G401 (cell line): ENCODE measurements at places on chromosomes 6 and 20.
A peak's percentile ranks its signal among the peaks of the same experiment; 100 is the strongest.

DNA sequence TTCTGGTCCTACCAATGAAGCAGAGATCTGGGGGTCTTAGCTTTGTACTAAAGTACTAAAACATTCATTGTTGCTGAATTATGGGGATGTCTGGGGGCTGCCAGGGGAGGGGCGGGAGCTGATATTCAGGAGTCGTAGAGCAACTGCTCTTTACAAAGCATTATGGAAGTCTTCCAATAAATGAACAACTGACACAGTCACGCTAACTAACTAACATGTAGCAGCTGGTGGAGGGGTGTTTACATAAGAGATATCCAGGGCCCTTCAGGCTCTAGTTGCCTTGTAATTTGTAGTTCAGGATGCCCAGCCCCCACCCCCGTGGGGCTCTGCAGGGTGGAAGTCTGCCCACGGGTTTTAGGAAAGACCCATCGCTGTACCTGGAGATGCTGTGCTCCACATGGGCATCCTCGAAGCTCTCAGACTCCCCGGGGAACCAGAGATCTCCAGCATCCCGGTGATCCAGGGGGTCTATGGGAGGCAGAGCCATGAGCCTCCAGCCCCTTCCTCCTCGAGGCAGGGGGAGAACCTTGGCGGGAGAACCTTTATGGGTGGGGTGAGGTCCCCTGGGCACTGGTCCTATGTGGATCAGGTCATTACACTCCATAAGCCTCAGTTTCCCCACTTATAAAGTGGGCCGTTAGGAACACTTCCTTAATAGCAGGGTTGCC is 3.4 kb downstream of the TREM2 start:
- no peak for DNase-seq

DNA sequence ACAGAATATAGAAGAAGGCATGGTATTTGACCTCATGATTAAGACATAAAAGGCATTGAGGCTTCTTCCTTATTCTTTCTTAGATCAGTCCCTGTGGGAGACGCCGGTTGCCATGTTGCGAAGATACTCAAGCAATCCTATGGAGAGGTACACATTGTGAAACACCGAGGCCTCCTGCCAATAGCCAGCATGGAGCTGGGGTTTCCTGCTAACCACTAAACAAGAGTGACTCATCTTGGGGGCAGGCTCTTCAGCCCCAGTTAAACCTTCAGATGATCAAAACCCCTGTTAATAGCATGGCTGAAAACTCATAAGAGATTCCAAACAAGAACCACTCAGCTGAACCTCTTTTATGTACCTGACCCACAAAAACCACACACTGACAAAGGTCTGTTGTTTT is 478.8 kb downstream of the CD83 start:
- no peak for DNase-seq

DNA sequence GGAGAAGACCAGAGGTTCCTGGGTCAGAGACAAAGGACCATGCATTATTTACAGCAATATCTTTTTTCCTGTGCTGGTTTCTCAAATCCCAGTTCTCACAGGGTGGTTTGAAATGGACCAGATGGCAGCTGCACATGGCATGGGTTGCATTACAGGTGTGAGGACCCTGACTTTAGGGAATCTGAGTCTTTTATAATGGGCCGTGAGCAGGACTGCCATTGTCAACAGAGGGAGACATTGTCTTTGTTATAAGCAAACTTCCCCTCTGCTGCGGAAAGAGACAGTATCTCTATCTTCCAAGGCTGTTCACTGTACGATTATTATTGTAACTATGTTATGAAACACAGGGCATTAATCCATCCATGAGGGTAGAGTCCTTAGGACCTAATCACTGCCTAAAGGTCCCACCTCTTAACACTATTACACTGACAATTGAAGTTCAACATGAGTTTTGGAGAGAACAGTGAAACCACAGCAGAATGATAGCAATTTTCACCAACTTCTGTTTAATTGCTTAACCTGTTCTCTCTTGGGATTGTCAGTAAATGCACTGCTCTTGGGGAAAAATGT is 156.1 kb upstream of the AGPAT4 start:
- no peak for DNase-seq

DNA sequence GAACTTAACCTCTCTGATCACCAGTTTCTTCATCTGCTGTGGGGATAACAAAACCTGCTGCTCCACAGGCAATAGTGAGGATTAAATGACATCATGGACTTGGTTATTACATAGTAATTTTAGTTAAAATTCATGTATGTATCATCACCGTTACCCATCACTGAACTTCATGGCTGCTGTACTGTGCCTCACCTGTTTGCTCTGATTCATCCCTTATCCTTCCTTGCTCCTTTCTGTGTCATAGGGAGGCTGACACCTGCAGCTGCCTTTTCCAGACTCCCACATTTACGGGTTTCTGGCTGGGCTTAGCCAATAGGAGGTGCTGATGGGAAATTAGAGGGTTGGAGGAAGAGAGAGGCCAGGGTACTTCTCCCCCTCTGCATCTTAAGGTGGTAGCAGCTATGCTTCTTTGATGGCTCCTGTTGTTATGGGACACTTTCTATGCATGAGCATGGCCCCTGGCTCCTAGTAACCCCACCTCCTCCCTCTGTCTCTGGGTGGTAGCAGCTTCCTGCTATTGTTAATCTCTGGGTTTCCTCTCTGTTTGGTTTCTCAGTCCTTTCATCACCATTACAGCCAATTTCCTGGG is 332.1 kb downstream of the DHX35 start:
- DNase-seq: no peak

DNA sequence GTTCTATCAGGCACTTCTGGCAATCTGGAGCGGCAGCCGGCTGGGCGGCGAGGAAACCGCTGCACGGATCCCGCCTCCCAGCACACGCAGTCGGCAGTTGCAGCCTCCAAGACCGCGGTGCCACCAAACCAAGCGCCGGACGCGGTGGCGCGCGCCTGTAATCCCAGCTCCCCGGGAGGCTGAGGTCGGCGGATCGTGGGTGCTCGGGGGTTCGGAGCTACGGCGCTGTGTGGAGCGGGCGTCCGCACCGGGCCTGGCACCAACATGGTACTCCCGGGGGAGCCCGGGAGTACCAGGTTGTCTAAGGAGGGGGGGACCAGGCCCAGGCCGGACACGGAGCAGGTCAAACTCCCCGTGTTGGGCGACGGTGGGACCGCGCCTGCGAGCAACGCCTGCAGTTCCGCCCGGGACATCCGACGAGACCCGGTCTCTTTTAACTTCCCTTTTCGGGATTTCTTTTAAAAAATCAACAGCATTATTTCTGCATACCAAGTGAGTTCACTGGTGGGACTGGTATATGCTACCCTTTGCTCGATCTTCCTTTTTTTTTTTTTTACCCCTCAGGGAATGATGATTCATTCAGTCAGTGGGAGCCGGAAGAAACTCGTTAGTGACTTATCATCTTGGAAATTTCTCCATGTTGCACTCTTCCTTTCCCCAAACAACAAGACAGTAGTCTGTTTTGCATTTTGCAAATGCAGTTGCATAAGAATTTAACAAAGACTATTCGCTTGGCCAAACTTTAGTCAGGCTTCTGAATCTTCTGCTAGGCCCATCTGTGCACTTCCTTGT is 27.6 kb downstream of the ZNF311 start:
- no peak for DNase-seq

DNA sequence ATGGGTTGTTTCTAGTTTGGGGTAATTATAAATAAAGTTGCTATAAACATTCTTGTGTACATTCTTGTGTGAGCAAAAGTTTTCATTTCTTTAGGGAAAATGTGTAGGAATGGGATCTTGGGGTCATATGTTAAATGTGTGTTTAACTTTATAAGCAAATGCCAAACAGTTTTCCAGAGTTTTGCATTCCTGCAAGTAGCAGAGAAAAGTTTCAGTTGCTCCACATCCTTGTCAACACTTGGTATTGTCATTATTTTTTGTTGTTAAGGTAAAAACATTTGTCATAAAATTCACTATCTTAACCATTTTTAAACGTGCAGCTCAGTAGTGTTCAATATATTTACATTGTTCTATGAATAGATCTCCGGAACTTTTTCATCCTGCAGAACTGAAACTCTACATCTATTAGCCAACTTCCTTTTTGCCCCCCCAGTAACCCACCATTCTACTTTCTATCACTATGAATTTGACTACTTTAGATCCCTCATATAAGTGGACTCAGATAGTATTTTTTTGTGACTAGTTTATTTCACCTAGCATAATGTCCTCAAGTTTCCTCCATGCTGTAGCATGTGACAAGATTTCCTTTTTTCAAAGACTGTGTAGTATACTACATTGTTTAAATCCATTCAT is 48.4 kb downstream of the PHACTR2 start:
- no peak for DNase-seq

DNA sequence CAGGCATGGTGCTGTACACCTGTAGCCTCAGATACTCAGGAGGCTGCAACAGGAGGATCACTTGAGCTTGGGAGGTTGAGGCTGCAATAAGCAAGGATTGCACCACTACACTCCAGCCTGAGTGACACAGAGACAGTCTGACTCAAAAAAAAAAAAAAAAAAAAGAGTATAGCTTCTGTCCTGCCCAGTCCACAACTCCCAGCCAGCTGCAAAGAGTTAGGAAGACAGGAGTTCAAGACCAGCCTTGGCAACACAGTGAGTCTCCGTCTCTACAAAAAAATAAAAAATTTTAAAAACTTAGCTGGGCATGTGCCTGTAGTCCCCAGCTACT is 28.3 kb upstream of the TLDC2 start:
- no peak for DNase-seq

DNA sequence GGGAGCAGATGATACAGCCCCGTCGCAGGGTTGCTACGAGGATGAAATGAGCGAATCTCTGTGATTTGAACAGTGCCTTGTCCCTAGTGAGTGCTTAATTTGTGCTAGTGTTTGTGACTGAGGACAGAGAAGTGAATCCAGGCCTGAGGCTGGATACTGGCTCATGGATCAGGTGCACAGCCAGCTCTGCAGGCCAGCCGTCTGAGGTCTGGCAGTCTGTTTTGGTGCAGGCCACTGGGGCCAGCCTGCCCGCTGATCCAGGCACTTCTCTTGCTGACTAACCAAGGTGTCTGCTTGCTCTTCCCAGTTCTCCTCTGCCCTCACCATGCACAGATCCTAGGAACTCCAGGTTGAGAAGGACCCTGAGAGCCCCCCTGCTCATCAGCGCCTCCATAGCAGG is 181.0 kb downstream of the LRFN2 start:
- DNase-seq: peak; percentile 52

DNA sequence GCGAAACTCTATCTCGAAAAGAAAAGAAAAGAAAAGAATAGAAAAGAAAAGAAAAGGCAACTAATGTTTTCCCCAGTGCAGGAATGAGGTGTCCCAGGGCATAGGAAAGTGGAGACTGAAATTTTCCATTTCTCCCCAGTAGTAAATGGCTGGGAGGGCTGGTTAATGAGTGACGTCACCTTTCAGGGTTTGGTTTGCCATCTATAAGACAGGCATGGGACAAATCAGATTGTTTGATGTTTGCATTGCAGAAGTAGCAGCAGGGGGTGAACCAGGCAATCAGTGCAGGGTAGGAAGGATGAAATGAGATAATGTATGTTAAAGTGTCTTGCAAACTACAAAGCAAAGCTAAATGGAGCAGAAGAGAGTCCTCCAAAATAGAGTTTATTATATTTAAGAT is 533.4 kb downstream of the PKHD1 start:
- no peak for DNase-seq

DNA sequence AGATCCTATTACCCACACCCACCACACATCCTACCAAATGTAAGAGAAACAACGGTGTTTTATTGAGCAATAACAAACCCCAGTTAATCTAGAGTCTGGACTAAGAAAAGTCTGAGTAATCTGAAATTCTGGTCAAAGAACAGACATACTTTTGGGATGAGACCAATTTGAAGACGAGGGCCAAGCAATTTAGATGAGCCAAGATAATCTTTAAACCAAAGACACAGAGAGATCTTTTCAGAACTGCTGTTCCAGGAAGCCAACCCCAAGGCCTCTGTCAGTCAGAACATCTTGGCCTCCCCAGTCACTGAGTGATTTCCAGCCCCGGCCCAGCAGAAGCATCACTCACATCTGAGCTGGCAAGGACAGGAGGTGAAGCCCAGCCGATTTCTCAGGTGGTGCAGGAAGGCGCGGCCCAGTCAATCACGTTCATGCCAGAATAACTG is 118.5 kb upstream of the SYNDIG1 start:
- no peak for DNase-seq

DNA sequence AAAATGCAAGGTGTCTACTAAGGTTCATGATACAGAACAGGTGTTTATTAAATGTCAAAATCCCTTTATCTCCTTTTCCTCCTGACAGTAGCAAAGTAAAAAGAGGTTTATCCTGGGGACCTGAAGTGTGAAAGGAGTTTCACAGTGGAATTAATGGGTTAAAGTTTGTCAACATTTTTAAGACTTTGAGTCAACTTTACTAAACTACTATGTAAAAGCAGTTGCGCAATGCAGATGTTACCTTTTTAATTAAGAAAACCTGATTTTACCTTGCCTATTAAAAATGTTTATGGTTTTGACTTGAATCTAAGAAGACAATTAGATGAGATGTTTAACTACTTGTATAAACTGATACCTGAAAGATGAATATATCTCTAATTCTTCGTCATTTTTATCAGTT is 14.6 kb downstream of the PKIB start:
- no peak for DNase-seq

DNA sequence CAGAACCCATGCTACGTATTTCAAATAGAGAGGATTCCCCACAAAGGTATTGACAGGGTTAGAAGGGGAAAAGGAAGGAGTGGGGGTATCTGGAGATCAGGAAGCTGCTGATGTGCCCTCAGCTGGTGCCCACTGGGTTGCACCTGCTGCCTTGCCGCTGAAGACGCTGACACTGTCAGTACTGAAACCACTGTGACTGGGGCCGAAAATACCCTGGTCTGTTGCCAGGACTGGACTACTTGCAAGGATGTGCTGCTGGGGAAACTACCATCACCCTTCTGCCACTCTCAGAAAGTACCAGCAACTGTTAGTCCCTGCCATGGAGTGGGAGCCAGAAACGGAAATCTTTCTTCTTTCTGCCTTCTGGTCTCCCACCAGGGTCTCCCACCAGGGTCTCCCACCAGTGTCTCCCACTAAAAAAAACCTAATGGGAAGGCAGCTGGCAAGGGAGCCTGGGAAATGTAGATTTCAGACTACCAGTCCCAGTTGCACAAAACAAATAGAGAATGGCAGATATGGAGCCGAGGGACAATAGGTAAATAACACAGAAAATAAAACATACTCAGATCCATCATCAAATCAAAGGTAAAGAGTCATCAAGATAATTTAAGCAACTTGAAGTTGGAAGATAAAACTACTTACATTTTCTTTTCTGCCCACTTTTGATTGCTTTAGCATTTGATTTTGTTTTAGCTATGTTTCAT is 204.8 kb downstream of the TPBG start:
- DNase-seq: peak; percentile 17

DNA sequence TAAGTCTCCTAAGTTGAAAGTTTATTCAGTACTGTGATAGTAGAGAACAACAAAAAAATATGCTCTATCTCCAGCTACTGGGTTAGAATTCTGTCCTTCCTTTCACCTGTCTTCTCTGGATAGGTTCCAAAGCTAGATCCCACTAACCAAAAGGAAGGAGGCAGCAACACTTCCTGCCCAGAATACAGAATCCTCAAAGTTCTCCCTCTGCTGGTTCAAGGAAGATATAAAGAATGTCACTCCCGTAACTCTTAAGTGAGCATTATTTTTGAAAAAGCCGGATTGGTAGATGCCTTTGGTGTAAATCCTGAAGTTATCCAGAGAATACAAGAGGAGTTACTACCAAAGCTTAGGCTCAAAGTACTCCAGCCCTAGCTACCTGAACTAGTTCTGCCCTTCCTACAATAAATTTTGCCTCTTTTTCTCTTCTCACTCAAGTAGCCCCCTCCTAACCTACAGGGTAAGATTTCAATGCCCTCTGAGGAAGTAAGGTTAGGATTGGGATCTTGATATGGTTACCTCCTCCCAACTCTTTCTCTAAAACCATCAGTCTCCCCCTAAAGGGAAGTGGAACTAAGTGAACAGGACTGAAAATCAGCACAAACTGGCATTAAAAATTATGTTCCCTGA is 26.0 kb upstream of the CRIP3 start:
- DNase-seq: peak; percentile 52
